ENCODE measurements at places on chromosomes 6 and 20.

GRCh38 chr6:45424451-45424861, 46.7 kb upstream of the SUPT3H start:
- no peak for DNase-seq

- no peak for DNase-seq
These were observed 15.2 kb downstream of the TAF4 start for GRCh38 chr20:62050166-62051120.

DNA sequence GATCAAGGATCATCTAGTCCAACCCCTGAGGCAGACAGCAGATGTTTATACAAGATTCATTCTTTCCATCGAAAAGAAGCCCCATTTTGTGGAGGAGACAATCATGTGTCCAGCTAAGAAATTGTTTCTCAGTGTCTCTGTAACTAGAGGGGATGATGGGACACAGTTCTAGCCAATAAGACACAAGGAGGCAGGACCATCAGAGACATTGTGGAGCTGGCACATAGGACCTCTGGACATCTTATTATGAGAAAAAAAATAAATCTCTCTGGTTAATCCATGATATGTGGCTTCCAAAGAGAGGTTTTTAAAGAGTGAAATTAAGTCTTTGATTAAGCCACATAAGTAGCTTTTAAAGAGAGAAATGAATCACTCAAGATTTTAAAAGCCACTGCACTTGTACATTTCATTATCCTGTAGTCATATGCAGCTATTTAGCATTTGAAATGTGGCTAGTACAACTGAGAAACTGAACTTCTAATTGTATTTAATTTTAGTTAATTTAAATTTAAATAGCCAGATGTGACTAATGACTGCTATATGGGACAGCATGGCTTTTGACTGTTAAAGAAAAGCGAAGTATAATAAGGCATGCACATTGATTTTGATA, 176.8 kb downstream of the TASP1 start:
- no peak for DNase-seq

DNA sequence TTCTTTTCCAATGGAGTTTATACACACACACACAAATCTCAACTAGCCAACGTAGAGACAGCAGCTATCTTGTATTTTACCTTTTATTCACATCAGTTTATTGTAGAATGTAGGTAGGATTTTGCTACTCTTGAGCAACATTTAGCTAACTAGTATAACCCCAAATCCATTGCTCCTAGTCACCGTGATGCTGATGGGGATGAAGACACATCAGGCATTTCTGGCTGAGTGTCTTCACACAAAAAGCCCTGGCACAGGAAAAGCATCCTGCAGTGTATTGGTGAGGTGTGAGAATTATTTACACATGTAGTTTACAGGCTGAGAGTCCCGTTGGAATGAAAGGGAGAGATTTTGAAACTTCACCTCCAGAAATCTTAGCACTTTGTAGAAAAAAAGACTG, 65.9 kb upstream of the FBXL4 start:
- no peak for DNase-seq

GRCh38 chr6:154382740-154383139, 26.1 kb upstream of the IPCEF1 start:
- DNase-seq: no peak

GRCh38 chr6:6686748-6687601, 98.5 kb downstream of the LY86 start:
- DNase-seq: no peak

GRCh38 chr6:166911248-166911677, 45.1 kb downstream of the RNASET2 start:
- no peak for DNase-seq
